Stimulated activated naive B cell treated with anti-CD40 and anti-IgM and Interleukin-4, amounts not matched to agents 10 μg/mL and 1 μg/mL and 100 μg/mL, for 72 hours (primary cell): ENCODE measurements at places on chromosomes 6 and 20.
A peak's percentile ranks its signal among the peaks of the same experiment; 100 is the strongest.

DNA sequence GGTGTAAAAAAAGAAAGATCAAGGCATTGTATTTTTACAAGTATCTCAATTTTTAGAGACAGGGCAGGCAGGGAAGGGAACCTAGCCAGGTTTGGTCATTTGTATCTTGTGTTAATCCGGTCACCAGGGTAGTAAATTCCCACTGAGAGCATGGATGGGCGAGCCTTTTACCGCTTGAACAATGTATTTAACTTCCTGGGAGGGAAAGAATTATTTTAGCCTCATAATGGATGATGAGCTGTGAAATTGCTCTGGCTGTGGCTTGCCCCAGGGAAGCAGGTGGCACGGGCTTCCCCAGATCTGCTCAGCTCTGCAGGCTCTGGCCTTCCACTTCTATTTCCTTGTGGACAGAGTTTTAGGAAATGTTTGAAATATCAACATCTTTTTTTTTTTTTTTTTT lies 72.9 kb downstream of the TOX2 start:
- no peak for DNase-seq

- no peak for DNase-seq
Observed at GRCh38 chr6:151012321-151013294, 147.1 kb downstream of the MTHFD1L start.

GRCh38 chr6:87897663-87898062 lies 150.0 kb upstream of the SPACA1 start:
- no peak for DNase-seq

- no peak for DNase-seq
Observed at GRCh38 chr6:105038259-105038658, 81.4 kb downstream of the LIN28B start.

DNA sequence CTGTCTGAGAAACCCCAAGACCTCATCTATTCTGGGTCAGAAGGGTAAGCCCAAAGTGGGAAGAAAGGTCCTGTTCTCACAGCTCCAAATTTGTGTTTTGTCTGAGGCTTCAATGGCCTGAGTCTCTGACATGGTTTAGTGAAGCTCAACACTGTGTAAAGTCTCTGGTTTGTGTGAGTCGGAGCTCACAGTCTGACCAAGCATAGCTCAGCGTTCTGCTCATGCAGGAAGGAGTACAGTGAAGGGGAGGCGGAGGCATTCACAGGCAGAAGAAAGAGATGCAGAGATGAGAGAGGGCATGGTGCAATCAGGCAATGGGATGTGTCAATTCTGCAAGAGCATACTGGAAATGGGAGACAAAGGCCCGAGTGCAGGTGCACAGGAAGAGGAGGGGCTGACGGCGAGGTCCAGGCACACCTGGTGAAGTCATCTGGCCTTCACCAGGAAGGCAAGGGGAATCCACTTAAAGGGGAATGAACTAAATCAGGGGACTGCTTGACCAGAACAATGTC lies 463.0 kb upstream of the AGPAT4 start:
- DNase-seq: no peak

DNA sequence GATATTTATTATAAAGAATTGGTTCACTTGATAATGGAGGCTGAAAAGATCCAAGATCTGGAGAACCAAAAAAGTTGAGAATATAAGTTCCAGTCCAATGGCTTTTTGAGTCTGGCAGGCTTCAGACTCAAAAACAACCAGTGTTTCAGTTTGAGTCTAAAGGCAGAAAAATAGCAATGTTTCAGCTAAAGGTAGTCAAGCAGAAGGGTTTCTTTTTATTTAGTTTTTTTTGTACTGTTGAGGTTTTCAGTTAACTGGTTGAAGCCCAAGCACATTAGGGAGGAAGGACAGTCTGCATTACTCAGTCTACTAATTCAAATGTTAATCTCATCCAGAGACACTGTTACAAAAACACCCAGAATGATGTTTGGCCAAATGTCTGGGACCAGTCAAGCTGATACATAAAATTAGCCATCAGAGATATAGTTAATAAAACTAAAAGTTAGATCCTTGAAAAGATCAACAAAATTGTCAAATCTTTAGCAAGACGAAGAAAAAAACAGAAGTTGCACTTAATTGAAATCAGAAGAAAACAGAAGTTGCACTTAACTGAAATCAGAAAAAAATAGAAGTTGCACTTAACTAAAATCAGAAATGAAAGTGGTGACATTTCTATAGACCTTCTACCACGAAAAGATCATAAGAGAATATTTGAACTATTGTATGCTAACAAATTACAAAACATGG lies 980.3 kb upstream of the FLRT3 start:
- DNase-seq: no peak

GRCh38 chr6:167399599-167399998 lies 74.7 kb downstream of the TTLL2 start:
- no peak for DNase-seq

- no peak for DNase-seq
Observed at GRCh38 chr6:93940381-93940780, 521.0 kb upstream of the EPHA7 start.

DNA sequence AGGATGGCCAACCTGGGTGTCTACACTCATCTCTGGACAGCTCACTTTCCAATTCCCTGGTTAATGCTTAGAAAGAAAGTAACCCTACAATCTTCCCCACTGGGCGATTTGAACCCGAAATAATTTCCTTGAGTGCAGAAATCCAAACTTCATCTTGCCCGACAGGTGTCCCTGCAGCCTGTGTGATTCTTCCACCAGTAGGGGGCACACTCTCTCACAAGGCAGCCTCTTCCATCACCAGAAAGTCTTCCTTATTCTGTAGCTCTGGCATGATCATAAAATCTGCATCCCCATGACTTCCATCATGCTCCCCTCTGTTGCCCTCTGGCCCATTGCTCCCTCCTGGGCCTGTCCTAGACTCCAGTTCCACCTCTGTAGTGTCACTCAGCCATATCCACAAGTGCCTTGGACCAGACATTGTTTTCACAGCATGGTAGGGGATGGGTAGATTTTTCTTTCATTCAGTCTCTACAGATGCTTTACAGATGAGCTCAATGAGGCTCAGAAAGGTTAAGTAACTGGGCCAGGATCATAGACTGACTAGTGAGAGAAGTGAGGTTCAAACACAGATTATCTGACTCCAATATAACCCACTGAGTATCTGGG lies 170.4 kb upstream of the SPTLC3 start:
- DNase-seq: no peak

- DNase-seq: peak; percentile 48
Observed at GRCh38 chr20:57622579-57623381, 2.6 kb upstream of the ZBP1 start.

GRCh38 chr20:38129248-38129865 lies 35.7 kb downstream of the TGM2 start:
- DNase-seq: no peak

DNA sequence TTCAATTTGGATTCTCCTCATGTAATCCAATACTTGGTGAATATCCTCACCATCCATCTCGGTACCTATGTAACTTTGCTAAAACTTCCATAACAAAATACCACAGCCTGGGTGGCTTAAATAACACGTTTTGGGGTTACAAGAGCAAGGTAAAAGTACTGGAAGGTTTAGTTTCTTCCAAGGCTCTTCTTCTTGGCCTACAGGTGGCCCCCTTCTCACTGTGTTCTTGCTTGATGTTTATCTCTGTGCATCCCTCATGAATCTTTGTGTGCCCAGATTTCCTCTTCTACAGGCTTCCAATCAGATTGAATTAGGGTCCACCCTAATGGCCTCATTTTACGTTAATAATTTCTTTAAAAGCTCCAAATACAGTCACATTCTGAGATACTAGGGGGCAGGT lies 163.3 kb upstream of the HCRTR2 start:
- DNase-seq: no peak

DNA sequence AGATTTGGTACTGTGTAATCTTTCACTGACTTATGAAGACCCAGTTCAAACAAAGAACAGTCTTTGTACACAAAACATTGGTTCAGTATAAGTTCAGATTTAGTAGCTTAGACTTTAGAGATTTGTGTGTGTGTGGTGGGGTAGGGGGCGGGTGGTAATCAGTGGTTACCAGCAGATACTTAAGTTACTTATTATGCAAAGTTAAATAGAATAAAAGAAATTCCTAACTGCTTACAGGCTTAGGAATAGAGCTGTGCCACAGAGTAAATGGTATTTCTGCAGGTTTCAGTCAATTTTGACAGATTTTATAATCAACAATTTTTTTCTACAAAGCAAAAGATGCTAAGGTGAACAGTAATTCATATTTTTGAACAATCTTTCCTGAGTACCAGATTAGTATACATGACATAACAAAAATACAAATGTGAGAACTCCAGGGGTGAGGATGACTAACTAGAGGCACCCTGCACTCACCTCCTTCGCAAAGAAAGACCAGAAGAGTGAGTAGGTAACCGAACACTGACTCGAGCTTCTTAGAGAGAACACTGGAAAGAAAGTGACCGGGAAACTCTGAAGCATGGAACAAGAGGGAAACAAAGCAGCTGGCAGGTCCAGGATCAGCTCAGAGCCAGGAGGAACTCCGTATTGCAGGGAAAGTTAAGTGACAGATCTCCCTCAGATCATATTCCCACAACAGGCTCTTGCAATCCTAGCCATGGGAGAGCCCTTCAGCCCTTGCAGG lies 560.6 kb downstream of the COL12A1 start:
- DNase-seq: no peak

GRCh38 chr20:2337142-2337541 lies 41.3 kb downstream of the TGM3 start:
- DNase-seq: no peak

GRCh38 chr6:3526962-3527650 lies 70.3 kb upstream of the SLC22A23 start:
- DNase-seq: no peak

- DNase-seq: no peak
Observed at GRCh38 chr6:149683256-149683859, 34.5 kb downstream of the LATS1 start.

GRCh38 chr6:79634491-79635231 lies 3.5 kb downstream of the SH3BGRL2 start:
- no peak for DNase-seq

- DNase-seq: no peak
Observed at GRCh38 chr6:165229216-165229615, 80.2 kb downstream of the C6orf118 start.

DNA sequence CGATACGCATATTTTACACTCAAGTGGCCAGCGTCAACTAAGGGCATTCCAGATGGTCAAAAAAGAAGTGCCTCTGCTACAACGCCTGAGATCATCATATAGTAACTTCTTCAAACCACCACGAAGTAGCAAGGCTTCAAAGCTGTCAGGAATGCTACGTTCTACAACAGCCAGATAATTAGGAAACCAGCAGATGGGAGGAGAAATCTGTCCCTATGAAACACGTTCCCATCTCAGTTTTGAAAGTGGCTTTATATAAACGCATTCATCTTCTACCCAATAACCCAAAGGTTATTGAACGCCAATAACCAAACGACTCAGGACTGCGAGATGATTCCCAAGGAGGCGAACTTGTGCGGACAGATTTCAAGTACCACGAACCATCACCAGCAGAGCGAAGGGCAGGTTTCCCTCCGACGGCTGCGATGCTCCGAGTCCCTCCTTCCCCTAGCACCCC lies 1.2 kb downstream of the ABHD12 start:
- DNase-seq: no peak

DNA sequence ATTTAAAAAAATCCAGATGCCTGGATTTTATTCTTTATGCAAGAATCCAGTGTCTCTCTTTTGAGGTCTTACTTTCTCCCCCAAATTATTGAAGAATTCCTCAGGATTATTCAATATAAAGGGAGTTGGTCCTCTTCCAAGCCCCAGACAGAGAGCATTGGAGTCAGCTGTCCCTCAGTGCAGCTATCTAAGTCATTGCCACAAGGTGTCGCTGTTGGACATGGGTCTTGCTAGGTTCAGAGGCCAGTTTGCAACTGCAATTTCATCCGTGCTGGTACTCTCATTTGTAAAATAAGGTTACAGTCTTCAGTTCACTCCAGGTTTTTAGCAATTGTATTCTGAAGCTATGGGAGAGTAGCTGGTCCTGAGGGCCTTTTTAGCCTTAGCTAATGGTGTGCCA lies 27.8 kb downstream of the CCN2 start:
- DNase-seq: peak; percentile 48

GRCh38 chr6:129136751-129137150 lies 253.8 kb downstream of the LAMA2 start:
- DNase-seq: no peak

DNA sequence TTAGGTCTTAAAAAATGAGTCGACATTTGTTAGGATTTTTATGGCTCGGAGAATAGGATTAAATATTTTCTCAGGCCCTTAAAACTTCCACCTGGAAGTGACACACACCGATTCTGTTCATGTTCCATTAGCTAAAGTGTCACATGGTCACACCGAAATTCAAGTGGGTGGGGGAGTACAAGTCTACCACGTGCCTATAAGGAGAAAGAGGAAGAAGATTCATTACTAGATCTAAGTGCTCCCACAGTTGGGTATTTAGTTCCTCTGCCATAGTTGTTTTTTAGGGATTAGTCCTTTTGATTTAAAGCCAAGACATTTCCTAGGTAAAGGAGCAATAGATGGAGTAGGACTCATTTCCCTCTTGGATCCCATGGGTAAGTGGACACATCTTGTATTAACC lies 4.9 kb upstream of the TOX2 start:
- peak; percentile 20 for DNase-seq

GRCh38 chr6:170135461-170135820 lies 155.4 kb downstream of the DLL1 start:
- no peak for DNase-seq

DNA sequence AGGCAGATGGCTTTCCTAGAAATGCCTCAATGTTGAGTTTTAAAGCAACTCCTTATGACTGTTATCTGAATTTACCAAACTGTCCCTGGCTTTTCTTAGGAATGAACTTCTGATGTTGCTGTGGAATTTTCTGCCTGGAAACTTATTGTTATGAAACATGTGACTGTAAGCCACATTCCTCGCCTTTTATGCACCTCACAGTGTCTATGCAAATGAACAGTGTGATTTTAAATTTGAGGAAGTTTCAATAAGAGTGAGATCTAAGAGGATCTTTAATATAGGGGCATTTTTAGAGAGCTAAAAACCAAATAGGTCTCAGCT lies 2.4 kb upstream of the CCR6 start:
- DNase-seq: no peak

GRCh38 chr20:54397292-54398140 lies 77.9 kb upstream of the DOK5 start:
- DNase-seq: no peak

DNA sequence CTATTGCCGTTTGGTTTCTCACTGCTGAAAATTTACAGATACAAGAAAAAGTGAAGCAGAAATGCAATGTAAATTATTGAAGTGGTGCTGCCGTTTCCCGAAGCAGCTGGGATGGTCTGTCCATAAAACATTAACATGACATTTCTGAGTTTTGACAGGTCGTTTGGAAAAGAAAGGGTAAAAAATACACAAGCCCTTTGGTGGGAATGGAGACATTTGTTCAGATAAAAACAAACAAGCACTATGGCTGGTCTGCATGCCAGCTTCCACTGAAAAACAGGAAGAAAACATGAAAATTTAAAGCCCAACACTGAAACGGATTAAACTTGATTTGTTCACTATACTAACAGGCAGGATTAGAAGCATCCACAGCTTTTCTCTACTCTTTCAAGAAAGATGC lies 155.2 kb downstream of the FRK start:
- DNase-seq: no peak
